ENCODE measurements at places on chromosomes 6 and 20. TPM values are rescaled to one million over a fixed set of nuclear protein-coding genes. Genes with fewer than 3 reads are reported as not detected.

The B3GALT4 gene
- 8.5 TPM for polyA plus RNA-seq

The TGM3 gene
- polyA plus RNA-seq: 2.7 TPM

The SRMS gene
- polyA plus RNA-seq: not detected

The BMP7 gene
- polyA plus RNA-seq: 0.41 TPM

The RNF39 gene
- 0.12 TPM for polyA plus RNA-seq

The LAMA4 gene
- polyA plus RNA-seq: 70.6 TPM

The TRPC4AP gene
- 54.5 TPM for polyA plus RNA-seq

The PNPLA1 gene
- polyA plus RNA-seq: 0.02 TPM
